ENCODE measurements at places on chromosomes 3 and 15.
A peak's percentile ranks its signal among the peaks of the same experiment; 100 is the strongest.

- no peak overlapping the region for H3K4me3 ChIP-seq
- no peak overlapping the region for H3K27ac ChIP-seq
- DNase-seq, result no peak
- H3K36me3 ChIP-seq, result no peaks in the 10 kb centered on the region
- no peaks in the 10 kb centered on the region for H3K27me3 ChIP-seq
Measured at GRCh38 chr3:11164607-11165006, 10.3 kb downstream of the HRH1 start.

GRCh38 chr15:77414789-77415442 lies 5.0 kb downstream of the PEAK1 start:
- no peak for DNase-seq
- H3K4me1 ChIP-seq, result no peaks in the 10 kb centered on the region
- no peaks in the 10 kb centered on the region for H3K27me3 ChIP-seq
- no peaks in the 10 kb centered on the region for H3K36me3 ChIP-seq
- no peak overlapping the region for H3K27ac ChIP-seq

DNA sequence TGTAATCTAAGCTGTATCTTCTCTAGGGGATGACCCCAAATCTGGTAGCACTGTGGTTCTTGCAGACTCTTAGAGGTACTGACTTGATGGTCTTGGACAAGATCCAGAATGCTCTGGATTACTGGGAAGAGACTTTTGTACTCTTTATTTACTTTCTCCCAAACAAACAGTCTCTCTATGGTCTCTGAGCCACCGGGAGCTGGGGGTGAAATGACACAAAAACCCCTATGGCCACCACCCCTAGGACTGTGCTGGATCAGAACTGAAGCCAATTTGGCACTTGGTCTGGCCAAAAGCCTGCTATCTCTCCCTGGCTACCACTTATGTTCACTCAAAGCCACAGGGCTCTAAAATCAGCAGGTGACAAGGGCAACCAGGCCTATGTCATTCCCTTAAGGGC lies 50.2 kb upstream of the SI start:
- no peaks in the 10 kb centered on the region for H3K36me3 ChIP-seq
- H3K27ac ChIP-seq, result no peak overlapping the region
- no peaks in the 10 kb centered on the region for H3K4me1 ChIP-seq
- no peak for DNase-seq

DNA sequence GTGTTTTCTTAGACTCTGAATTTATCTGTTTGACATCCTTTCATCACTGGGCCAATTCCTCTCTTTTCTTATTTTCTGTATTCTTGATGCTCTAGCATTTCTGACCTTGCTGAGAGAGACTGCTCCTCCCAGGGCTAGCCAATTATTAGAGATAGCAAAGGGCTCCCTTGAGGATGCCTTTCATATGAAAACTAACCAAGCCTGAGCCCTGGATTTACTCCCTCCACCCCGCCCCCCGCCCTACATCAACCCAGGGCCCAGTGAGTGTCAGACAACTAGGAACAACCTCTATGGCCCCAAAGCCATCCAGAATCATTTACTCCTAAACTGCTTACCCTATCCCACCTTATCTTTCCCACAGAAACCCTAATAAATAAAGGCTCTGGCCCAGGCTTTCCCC lies 69.7 kb upstream of the LARS2 start:
- H3K4me1 ChIP-seq, result no peaks in the 10 kb centered on the region
- H3K4me3 ChIP-seq, result no peak overlapping the region
- no peaks in the 10 kb centered on the region for H3K27me3 ChIP-seq
- no peak for DNase-seq
- H3K27ac ChIP-seq, result no peak overlapping the region
- H3K36me3 ChIP-seq, result no peaks in the 10 kb centered on the region

DNA sequence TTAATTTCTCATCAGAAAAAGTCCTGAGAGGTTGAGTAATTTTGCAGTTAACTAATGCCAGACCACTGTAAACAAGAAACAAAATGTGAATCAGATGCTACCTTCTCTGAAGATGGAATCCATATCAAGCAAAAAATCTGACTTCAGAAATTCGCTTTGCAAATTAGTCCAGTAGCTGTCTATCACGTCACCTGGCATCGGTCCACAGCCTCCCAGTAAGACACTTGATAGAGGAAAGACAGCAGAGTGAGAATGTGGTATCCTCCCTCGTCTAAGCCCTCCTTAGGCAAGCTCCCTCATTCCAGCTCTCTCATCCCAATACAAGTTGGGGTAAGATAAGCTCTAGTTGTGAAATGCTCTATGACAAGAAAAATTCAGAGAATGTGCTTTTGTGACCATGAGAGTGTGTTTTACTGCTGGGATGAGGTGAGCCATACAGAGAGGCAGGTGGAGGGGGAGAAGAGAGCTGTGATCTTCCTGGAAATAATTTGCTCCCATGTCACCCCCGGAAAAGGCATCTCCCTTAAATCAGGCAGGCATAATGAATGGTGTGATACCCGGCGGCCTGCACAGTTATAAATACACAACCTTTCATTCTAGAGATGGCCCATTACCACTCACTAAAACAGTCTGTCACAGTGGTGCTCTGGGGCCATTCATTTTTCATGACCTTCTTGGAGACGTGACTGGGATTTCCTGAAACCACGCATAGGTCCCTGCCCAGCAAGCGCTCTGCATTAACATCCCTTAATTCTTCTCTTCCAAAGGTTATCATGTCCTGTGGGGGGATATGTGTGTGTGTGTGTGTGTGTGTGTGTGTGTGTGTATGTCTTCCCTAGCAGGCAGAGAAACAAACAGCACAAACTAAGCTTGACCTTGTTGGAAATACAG lies 602.0 kb upstream of the KCNMB2 start:
- DNase-seq, result no peak
- H3K27me3 ChIP-seq, result no peaks in the 10 kb centered on the region
- H3K27ac ChIP-seq, result no peak overlapping the region
- no peak overlapping the region for H3K4me3 ChIP-seq
- peaks cover 5% of the 10 kb centered on the region for H3K4me1 ChIP-seq
- H3K36me3 ChIP-seq, result no peaks in the 10 kb centered on the region

- H3K4me1 ChIP-seq, result peaks cover 7% of the 10 kb centered on the region
- H3K27ac ChIP-seq, result no peak overlapping the region
- peaks cover 12% of the 10 kb centered on the region for H3K36me3 ChIP-seq
- no peaks in the 10 kb centered on the region for H3K27me3 ChIP-seq
- H3K4me3 ChIP-seq, result no peak overlapping the region
Measured at GRCh38 chr15:60476713-60477112, 2.2 kb downstream of the ICE2 start.

- no peak overlapping the region for H3K4me3 ChIP-seq
- no peak for DNase-seq
- no peaks in the 10 kb centered on the region for H3K4me1 ChIP-seq
- H3K27ac ChIP-seq, result no peak overlapping the region
Measured at GRCh38 chr15:75153087-75153486, 48.6 kb upstream of the C15orf39 start.

- no peaks in the 10 kb centered on the region for H3K27me3 ChIP-seq
- DNase-seq, result no peak
- no peaks in the 10 kb centered on the region for H3K4me1 ChIP-seq
- H3K36me3 ChIP-seq, result no peaks in the 10 kb centered on the region
- H3K4me3 ChIP-seq, result no peak overlapping the region
Measured at GRCh38 chr3:129195731-129196256, 12.1 kb upstream of the CNBP start.

- H3K27me3 ChIP-seq, result no peaks in the 10 kb centered on the region
- no peak for DNase-seq
- no peaks in the 10 kb centered on the region for H3K36me3 ChIP-seq
- H3K4me1 ChIP-seq, result no peaks in the 10 kb centered on the region
Measured at GRCh38 chr15:23616536-23616935, 31.1 kb downstream of the MAGEL2 start.

DNA sequence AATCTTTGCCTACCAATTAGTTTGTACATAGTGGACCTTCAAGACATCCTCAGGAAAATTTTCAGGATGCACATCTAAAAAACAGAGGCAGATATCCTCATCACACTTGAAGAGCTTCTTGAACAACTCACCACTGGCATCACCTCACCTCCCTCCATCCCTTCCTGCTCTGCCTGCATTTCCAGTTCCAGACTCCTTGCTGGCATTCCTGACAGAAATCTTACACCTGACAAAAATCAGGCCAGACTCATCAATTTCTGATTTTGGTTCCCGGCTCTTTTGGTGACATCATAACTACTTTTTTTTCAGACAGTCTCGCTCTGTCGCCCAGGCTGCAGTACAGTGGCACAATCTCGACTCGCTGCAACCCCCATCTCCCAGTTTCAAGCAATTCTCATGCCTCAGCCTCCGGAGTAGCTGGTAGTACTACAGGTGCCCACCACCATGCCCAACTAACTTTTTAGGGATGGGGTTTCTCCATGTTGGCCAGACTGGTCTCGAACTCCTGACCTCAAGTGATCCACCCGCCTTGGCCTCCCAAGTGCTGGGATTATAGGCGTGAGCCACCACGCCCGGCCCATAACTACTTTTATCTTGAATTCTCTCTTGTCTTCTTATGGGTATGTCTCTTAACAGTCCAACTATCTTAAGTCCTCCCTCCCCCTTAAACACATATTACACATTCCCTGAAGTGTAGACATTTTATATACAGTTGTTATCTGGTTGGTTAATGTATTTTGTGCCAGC lies 216.6 kb upstream of the IL12A start:
- no peak overlapping the region for H3K4me3 ChIP-seq
- H3K4me1 ChIP-seq, result no peaks in the 10 kb centered on the region
- no peaks in the 10 kb centered on the region for H3K36me3 ChIP-seq
- H3K27me3 ChIP-seq, result peaks cover 21% of the 10 kb centered on the region
- no peak overlapping the region for H3K27ac ChIP-seq

DNA sequence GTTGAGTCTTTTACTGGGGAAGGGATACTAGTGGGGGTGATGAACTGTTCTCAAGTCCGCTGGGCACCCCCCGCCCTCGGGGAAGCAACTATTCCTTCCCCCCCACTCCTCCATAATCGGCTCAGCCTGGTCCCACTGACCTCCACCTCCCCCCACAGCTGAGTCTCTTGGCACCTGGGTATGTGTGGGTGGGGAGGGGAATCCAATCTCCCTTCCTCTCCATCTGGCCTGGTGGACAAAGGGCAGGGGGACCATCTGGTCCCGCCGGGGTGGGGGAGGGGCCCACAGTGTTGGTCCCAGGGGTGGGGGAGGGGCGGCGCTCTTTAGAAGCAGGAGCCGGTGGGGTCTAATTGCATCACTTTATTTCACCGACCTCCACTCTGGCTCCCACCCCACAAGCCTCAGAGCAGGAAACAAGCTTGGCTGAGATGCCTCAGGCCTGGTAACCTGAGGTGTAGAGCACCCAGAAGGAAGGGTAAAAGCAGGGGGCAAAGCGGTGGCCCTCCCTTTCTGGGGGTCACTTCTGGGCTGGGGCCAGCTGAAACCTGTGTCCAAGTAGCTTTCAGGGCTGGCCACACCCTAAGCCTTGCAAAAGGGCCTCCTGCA lies 1.0 kb upstream of the PCBP4 start:
- peak; percentile 79 for DNase-seq
- H3K27me3 ChIP-seq, result no peaks in the 10 kb centered on the region
- peak overlapping the region; percentile 98 for H3K27ac ChIP-seq
- H3K4me1 ChIP-seq, result peaks cover 43% of the 10 kb centered on the region
- peak overlapping the region; percentile 92 for H3K4me3 ChIP-seq
- H3K36me3 ChIP-seq, result no peaks in the 10 kb centered on the region

DNA sequence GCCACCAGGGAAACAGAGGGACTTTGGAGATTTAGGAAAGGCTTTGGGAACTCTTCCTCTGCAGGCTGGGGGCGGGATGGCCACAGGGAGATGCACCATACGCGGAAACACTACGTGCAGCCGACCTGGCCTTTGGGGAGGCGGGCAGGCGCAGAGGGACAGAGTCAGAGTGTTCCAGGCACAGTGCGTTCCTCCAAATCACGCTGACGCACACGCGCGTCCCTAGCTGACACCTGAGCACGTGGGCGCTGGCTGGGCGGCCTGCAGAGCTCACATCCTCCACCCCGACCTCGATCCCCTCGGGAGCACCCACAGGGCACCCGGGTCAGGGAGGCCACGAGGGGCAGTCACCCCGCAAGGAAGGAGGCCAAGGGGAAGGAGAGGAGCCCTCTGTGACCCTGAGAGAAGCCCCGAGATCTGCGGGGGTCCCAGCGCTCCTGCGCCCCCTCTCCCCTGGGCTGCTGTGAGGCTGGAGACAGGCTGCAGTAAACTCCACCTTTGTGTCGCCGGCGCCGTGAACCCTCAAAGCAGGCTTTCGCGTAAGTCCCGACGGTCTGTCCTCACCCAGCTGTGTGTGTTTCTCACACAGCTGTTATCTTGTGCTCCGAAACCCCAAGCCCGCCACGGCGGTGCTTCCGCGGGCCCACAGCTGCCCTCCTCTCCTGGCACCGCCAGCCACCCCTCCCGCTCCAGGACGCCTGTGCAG lies 196.3 kb downstream of the OCA2 start:
- H3K36me3 ChIP-seq, result no peaks in the 10 kb centered on the region
- H3K4me3 ChIP-seq, result no peak overlapping the region
- no peaks in the 10 kb centered on the region for H3K27me3 ChIP-seq
- DNase-seq, result no peak
- no peaks in the 10 kb centered on the region for H3K4me1 ChIP-seq

GRCh38 chr3:126807795-126808194 lies 103.8 kb downstream of the CHCHD6 start:
- no peaks in the 10 kb centered on the region for H3K27me3 ChIP-seq
- no peak for DNase-seq
- no peaks in the 10 kb centered on the region for H3K4me1 ChIP-seq
- H3K27ac ChIP-seq, result no peak overlapping the region

- peaks cover 8% of the 10 kb centered on the region for H3K27me3 ChIP-seq
- H3K27ac ChIP-seq, result no peak overlapping the region
- peaks cover 10% of the 10 kb centered on the region for H3K4me1 ChIP-seq
Measured at GRCh38 chr15:45021348-45021747, 1.6 kb upstream of the SORD start.

- H3K4me1 ChIP-seq, result no peaks in the 10 kb centered on the region
- H3K36me3 ChIP-seq, result peaks cover 79% of the 10 kb centered on the region
- H3K27ac ChIP-seq, result no peak overlapping the region
Measured at GRCh38 chr3:121496786-121497185, 49.0 kb downstream of the POLQ start.

GRCh38 chr15:100005013-100005412 lies 271.8 kb upstream of the LYSMD4 start:
- no peak overlapping the region for H3K27ac ChIP-seq
- no peaks in the 10 kb centered on the region for H3K36me3 ChIP-seq
- H3K4me3 ChIP-seq, result no peak overlapping the region
- H3K4me1 ChIP-seq, result no peaks in the 10 kb centered on the region
- DNase-seq, result no peak

DNA sequence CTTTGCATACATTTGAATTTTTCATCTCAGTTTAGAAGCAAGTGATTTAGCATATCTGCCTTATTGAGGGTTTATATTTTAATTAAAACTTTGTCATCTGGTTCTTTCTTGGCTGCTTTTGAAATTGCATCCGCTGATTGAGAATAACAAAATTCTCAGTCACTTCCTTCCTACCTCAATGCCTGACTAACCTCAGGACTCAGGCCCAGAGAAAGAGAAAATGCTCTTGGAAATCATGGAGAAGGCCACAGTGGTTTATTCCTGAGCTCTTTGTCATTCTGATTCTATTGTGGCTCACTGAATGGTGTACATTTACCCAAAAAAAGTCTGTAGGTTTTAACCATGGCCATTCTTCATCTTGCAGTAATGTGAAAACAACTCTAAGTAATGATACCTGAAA lies 533.9 kb downstream of the TBL1XR1 start:
- DNase-seq, result no peak
- H3K4me3 ChIP-seq, result no peak overlapping the region
- H3K4me1 ChIP-seq, result peaks cover 2% of the 10 kb centered on the region
- no peaks in the 10 kb centered on the region for H3K36me3 ChIP-seq
- no peak overlapping the region for H3K27ac ChIP-seq

GRCh38 chr3:10768708-10769394 lies 47.2 kb upstream of the SLC6A11 start:
- no peaks in the 10 kb centered on the region for H3K36me3 ChIP-seq
- no peak for DNase-seq
- no peaks in the 10 kb centered on the region for H3K27me3 ChIP-seq
- no peak overlapping the region for H3K27ac ChIP-seq

Data from neuronal stem cell (in vitro differentiated cells).